ENCODE measurements at places on chromosomes 13 and 19.

GRCh38 chr19:50796634-50797428 is 6.6 kb downstream of the ACP4 start:
- DNase-seq, result no peak

DNA sequence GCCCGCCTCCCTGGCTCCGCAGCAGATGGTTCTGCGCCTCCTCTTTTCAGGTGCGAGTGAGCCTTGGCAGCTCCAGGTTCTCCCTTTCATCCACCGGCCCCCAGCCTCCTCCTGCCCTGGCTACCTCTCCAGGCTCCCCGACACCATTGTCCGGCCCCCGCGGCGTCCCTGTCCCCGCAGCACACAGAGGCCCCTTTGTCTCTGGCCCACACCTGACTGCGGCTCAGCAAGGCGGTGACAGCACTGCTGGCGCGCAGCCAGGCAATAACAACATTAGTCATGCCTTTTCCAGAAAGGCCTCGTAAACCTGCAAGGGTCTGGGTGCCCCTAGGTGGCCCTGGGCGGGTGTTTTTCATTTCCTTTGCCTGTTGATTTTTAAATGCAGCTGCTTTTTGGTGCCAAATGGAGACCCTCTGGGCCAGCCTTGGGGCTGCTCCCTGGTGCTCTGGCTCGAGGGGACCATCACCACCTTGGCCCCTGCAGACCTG is 73.2 kb upstream of the MEDAG start:
- no peak for DNase-seq

- DNase-seq, result no peak
Measured at GRCh38 chr19:42129399-42130253, 2.6 kb downstream of the POU2F2 start.

DNA sequence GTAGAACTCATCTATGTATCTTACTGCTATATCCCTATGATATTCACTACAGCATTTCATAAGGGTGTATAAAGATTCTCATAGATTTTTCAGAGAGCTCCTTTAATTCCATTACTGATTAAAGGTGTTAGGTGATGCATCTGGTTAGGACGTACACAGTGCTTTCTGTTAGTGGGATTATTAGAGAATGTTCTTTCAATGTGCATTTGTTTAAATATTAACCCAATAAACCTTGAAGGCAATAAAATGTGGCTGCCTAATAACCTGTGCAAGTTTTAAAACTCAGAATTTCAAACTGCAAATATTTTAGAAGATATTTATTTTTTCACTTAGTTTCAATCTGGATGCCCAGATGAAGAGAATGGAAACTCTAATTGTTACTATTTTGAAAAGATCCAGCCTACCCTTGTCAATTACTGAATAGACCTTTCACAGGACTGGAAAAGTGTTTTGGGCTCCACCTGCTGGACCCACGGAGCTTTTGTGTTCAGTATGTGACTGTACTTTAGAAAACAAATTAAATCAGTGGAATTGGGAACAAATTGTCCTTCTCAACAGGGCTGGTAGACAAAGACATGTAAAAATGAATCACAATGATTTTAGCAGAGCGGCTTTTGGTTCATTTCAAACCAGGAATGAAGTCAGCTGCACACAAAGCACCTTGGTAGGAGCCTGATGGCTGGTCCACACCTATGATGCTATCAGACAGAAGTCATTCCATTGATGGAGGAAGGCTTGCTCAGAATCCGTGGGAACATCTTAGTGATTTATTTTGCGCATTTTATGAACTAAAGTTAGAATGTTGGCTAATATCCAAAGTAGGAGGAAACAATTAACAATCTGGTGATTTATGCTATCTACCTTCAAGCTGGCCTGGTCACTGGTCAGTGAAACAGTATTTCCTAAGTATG is 89.4 kb upstream of the RAP2A start:
- DNase-seq, result no peak

- DNase-seq, result no peak
Measured at GRCh38 chr13:94710881-94711560, 1.3 kb downstream of the SOX21 start.

DNA sequence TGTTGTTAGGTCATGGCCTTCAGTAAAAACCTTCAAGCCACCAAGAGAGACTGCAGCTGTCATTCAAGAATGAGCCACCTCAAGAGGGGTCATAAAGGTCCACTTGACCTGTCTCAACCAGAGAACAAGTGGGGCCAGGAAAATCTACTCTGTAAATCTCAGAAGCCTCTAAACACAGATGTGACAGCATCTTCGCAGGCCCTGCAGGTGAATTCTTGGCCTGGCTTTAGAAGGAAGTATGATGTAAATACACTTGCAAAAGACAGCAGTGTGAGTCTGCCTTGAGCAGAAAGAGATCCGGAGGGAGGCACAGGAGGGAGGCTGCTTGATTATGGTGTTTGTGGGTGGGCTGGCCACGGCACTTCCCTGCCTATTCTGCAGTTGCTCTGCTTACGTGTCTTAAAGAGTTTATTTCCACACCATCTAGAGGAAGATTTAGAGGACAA is 1082.9 kb downstream of the UQCRFS1 start:
- DNase-seq, result no peak

DNA sequence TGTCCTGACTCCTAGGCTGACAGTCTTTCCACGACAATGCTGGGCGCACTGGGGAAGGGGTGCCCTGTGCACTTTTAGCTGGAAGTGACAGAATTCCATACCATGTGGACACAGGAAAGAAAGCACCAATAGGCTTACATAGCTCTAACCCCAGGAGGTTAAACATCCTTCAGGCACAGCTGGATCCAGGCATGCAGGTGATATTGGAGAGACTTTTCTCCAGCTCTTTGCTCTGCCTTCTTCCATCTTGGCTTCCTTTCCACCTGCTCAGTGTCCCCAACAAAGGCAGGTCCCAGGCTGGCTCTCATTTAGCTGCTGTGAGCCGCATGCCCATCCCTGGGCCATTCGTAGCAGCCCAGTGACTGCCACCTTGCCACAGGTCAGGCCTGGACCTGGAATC is 61.1 kb upstream of the LDLR start:
- no peak for DNase-seq

DNA sequence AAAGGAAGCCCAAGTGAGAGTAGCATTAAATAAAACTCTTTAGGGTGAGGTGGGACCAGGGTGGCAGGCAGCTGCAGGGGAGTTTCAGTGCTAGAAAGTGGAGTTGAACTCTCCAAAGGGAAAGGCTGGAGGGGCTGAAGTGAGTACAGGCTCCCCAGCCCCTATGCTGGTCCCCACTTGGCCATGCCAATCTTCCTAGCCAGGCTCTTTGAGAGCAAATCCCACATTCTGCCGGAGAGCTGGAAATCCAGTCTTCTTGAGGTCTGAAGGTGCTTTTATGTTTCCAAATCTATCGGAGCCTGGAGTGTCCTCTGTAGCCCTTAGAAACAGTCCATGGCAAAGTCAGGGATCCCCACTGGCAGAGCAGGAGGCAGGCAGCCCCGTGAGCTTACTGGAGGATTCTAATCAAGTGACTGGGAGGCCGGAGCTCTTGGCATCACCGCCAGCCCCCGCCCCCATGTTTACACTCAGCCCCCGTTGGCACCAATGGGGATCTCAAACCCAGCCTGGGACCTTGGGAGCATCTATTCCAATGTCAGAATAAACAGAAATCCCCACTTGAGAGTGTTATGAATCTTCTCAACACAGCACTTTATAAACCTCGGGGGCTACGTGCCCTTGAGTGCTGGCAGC is 18.3 kb downstream of the ZNF536 start:
- DNase-seq, result no peak

Data from AG09309 (cell line).